ENCODE measurements at places on chromosomes 2 and 18.

DNA sequence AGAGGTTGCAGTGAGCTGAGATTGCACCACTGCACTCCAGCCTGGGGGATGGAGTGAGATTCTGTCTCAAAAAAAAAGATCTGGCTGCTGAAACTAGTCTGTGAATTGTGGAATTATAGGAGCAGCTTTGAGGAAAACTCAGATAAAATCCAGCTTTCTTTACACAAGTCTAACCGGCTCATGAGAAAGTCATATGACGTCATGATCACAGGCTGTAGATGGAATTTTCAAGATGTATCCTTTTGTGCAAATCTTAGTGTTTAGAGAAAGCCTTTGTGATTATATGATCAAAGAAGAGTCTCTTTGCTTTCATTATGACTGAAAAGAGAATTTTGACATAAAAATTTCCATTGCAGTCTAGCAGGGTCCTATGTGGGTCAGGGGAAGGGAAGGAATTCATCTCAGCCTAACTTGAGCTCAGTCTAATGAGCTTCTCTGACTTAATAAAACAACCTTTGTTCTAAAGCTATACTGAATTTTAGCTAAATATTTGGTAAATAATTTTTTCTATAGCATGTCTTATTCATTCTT is 90.2 kb upstream of the NCK2 start:
- DNase-seq, result no peak

DNA sequence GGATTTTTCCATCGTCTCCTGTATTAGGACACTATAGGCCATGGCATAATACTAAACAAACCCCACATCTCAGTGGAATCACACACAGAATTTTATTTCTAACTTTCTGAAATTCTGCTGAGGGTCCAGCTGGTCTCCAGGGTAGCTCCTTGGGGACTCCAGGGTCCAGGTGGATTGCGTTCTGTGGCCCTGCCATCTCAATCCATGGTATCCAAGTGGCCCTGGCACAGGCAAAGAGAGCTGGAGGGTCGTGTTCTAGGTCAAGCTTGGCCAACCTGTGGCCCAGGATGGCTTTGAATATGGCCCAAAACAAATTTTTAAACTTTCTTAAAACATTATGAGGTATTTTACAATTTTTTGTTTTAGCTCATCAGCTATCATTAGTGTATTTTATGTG is 134.6 kb downstream of the CTIF start:
- no peak for DNase-seq

GRCh38 chr18:9647496-9648323 is 33.4 kb upstream of the PPP4R1 start:
- DNase-seq, result no peak

DNA sequence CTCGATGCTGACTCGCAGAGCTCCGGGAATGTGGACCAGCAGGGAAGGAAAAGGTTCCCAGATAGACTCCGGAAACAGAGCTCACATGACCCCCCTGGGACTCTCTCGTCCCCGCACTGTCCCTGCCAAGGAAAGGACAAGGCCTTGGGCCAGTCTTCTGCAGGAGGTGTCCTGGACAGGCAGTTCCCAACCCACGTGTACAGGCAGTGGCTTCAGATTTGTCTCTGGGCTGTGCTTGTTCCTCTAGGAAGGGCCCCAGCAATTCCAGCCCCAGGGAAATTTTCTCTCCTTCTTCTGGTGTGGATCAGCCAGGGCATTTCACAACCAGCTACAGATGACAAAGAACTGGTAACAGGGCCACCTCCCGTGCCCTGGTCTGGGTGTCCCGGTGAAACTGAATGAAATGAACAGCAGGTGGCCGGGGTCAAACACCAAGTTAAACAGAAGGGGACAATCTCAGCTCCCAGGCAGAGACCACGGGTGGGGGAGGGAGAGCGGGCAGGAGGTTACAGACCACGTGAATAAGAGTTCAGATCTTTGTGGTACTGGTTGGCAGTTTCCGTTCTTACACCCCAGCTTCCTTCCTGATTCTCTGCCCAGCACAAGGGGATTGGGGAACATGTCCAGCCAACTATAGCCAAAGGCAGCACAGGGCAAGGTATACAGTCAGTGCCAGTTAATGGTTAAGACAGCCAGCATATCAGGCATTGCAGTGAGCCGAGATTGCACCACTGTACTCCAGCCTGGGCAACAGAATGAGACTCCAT is 52.2 kb upstream of the CAB39 start:
- peak; percentile 15 for DNase-seq

DNA sequence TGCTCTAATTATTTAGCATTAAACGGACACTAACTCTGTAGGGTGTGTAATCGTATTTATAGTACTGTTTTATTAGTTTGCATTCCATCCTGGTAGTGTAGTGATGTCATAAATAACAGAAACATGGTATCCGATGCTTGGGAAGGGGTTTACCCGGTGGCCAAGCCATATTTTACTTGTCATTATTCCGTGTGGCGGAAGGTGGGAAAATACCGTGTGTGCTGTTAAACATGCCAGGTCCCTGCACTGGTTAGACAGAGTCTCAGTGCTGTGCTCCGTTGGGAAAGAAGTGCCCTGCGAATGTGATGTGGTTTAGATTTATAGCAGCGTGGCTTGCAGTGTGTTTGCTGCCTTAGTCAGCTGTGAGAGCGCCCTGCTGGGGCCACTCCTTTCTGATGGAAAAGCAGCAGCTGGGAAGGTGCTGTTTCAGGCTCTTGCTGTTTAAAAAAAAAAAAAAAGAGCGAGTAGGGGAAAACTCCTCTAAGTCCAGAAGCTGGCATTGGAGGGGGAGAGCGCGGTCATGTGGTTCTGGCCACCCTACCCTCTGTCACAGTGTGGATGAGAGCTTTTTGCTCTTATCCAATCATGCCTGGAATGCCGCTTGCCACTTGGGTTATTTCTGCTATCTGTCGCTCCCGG is 211.0 kb downstream of the NEDD4L start:
- DNase-seq, result no peak

DNA sequence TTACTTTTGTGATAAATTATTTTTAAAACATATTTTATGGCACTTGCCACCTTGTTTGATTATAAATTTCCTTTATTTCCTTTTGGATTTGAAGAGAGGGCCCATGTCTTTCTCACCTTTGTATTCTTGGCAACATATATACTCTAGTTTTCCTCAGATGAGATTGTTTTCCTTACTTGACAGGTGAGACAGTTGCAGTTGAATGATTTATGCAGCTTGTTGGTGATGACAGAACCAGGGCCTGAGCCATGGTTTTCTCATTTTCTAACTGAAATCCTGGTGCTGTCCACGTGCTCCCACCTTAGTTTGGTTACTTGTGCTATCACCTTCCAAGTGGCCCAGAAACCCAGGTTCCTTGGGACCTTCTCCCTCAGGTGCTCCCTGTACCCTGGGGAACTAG is 58.2 kb downstream of the TTC39C start:
- no peak for DNase-seq

DNA sequence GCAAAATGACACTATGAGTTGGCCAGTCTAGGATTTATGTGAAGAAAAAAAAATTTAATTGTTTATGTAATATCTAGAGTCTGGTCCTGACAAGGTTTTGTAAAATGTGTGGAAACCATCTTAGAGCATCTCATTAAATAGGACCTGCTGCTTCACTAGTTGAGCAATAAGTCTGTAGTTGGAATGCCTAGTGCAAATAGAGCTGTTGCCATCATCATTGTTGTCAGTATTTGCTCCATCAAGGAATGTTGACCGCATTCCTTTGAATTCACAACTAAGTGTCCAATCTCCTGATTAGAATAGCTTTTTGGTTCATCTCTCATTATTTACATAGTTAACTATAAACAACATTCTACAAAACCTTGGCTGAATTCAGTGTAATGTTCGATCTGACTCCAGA is 32.2 kb upstream of the RPE start:
- DNase-seq, result no peak

GRCh38 chr2:127090281-127091120 is 16.5 kb downstream of the BIN1 start:
- no peak for DNase-seq
